ENCODE measurements at places on chromosomes 2 and 18.

DNA sequence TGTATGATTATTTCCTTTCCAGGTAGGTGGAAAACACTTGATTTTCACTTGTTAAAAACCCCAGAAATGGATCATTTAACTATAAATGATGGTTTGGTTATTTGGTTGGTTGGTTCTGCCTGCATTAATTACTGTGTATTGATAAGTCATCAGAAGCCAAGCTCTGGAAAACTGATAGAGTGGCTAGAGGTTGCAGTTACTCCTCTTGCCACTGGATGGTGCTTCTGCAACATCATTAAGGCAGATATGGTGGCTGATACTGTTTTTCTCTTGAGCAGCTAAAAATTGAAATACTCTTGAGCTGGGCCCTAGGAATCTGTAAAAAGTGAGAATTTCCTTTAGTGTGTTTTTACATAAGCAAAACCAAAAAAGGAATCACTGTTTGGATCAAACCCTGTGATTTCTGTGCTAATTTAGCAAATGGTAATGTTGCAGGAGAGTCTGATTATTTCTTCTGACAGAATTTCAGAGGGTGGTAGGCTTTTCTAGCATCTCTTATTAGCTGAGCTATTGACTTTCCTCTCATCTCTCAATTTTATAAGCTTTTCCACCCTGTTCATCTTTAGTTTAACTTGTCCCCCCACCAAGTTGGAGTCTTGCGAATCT is 54.3 kb downstream of the RAB10 start:
- peak; percentile 27 for DNase-seq

GRCh38 chr2:65458999-65459398 is 26.6 kb upstream of the SPRED2 start:
- no peak for DNase-seq

GRCh38 chr18:11304928-11305327 is 155.6 kb upstream of the PIEZO2 start:
- DNase-seq, result no peak

DNA sequence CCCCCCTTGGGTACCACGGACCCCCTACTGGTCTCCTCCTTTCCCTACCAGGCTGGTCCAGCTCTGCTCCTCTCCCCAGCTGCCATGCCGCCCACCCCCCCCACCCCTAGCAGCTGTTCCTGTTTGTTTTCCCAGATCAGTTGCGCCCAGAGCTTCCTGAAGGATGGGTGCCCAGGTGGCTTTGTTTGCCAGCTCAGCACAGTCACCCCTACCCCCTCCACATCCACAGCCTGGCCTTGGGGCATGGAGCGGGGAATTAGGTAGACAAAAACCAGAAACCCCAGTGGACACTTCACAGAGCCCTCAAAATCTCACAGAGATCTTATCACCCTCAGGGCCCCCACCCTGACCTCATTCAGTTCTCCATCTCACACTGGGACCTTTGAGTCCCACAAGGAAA is 3.7 kb upstream of the CRYBA2 start:
- no peak for DNase-seq

- DNase-seq, result no peak
These were observed 104.3 kb upstream of the CNGA3 start for GRCh38 chr2:98242003-98242402.

GRCh38 chr2:171551836-171552235 is 29.6 kb downstream of the CYBRD1 start:
- no peak for DNase-seq

DNA sequence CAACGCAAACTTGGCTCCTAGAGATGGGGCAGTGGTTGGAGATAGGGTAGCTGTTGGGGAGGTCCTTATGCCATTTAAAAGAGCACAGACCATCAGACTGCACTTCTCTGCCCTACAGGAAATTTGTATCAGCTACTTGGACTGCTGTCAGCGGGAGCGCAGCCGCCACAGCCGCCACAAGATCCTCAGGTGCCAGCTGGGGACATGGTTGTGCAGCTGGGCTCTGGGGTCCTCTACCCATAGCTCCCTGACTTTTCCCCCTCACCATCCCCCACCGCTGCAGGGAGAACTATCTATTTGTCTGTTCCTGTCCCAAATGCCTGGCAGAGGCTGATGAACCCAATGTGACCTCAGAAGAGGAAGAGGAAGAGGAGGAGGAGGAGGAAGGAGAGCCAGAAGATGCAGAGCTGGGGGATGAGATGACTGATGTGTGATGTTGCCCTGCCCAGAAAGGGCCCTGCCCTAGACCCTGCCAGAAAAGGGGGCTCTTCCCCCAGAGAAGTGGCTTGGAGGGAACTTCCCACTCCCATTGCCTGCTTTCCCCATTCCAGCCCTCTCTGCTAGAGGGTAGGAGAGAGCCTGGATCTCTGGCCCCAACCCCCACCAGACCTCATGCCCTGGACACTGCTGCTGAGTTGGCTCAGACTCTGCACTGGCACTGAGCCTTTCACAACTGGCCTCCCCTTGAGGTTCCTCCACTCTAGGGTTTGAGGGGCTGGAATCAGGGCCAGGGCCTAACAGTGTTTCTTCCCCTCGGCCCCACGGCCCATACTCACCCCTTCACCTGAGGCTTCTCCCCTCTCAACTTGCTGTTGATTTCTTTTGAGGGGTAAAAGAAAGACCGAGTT is 7.3 kb downstream of the PRADC1 start:
- DNase-seq, result no peak

DNA sequence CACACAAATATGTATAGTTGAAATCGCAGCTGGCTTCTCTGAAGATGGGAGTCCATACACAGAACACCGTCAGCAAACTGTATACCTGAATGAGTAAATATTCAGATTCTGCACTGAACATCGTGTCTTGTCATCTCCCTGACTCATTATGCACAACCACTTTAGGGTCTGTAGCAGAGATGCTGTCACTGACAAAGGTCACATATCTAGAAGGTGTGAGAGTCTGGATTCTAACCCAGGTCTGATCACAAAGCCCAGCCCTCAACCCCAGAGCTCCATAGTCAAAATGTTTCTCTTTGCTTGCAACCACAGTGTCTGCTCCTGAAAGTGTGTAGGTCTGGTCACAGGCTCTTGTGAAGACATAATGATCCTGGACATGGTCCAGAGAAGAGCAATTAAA is 78.3 kb upstream of the PAX8 start:
- no peak for DNase-seq

DNA sequence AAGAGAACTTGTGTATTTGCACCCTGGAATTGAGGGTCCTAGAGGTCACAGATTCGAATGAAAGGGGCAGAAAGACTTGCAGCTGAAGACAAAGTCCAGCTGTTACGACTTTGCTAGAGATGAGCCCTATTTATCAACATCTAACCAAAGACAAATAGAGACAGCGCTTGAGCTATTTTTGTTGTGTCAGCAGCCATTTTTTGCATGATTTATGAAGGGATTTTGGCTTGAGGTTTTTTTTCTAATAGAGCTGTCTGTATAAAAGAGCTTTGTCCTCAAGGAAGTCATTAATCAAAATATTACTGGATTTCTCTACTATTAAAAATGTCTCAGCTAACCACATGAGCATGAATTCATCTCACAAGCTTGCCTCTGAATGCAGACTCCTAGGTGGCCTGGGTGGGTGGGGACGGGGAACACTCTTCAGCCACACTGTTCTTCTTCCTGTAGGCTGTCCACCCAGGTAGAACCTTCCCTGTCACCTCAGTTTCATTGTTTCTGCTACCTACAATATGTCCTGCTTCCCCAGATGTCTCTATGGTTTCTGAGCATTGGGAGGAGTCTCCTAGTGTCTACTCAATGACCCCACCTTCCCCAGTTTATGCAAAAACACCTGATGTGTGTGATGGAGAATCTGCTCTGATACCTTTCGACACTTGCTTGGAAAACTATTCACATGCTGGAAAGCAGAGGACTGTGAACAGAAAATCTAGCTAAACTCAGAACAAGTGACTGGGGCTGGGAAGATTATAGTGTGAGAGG is 7.2 kb upstream of the CD226 start:
- no peak for DNase-seq

- no peak for DNase-seq
These were observed 29.7 kb downstream of the ST8SIA5 start for GRCh38 chr18:46727177-46727576.

GRCh38 chr2:191678437-191679100 is 633 bp downstream of the NABP1 start:
- peak; percentile 62 for DNase-seq

DNA sequence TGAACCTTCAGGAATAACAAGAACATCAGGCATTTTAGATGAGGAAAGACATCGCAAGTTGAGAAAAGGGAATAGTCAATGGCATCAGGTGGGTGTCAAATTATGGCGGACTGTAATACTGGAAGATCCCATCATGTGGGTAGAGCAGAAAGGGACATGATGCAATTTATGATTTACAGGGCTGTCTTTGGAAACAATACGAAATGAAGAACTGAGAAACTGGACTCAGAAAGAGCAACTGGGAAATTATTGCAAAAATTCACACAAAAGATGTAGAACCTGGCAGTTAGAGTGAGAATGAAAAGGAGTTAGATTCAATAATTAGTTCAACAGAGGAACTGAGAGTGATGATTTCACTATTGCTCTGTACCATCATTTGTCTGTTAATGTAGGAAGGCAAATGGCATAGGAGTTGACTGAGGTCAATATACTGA is 1635.0 kb upstream of the ACVR2A start:
- no peak for DNase-seq

- DNase-seq, result no peak
These were observed 80.8 kb downstream of the KCTD18 start for GRCh38 chr2:200428961-200429665.

GRCh38 chr2:63784461-63784860 is 57.2 kb upstream of the UGP2 start:
- no peak for DNase-seq

GRCh38 chr18:35835366-35835765 is 137.1 kb upstream of the RMP24 start:
- DNase-seq, result no peak

DNA sequence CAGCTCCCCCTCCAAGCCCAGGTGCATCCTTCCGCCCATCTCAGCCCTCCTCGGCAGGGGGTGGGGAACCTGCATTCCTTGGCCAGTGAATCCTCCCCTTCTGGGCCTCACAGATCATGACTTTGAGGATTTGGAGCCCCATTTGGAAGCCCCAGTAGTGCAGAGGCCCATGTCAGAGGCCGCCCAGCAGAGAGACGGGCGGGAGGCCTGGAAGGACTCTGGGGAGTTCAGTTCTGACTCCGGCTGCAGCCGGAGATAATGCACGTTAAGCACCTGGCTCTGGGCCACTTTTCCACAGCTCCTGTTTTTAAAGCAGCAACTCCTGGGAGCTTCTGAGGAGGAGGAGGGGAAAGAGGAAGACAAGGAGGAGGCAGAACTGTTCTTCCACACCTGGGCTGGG is 14.9 kb downstream of the ATOH8 start:
- DNase-seq, result no peak

GRCh38 chr2:117686699-117687098 is 127.8 kb upstream of the DDX18 start:
- no peak for DNase-seq

- peak; percentile 49 for DNase-seq
These were observed 92.6 kb upstream of the KCNE4 start for GRCh38 chr2:222959358-222959757.

- DNase-seq, result no peak
These were observed 26.1 kb downstream of the SLC14A1 start for GRCh38 chr18:45749918-45750689.

DNA sequence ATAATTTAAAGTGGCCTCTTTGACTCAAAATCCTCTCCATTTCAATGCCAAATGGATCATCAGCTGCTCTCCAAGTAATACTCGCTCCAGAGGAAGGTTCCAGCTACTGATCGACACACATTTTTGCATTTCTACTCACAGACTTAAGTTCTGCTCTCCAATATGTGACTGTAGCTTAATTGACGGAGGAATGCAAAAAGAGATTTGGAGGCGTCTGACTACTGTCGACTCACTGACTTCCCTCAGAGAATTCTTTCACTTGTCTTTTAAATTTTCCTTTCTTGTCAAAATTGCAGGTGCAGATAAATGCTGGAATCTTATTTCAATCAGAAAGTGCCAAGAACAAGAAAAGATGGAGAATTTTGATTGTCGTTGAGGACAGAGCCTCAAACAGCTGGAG is 84.1 kb upstream of the PAPOLG start:
- DNase-seq, result no peak

- DNase-seq, result no peak
These were observed 95.6 kb downstream of the HDAC4 start for GRCh38 chr2:239305222-239305575.

GRCh38 chr18:78777992-78778391 is 201.6 kb upstream of the SALL3 start:
- no peak for DNase-seq

GRCh38 chr2:39476524-39476923 is 39.4 kb upstream of the MAP4K3 start:
- no peak for DNase-seq

GRCh38 chr2:150695451-150696135 is 208.1 kb upstream of the RND3 start:
- DNase-seq, result no peak

GRCh38 chr18:7681298-7681697 is 114.2 kb downstream of the PTPRM start:
- DNase-seq, result no peak

DNA sequence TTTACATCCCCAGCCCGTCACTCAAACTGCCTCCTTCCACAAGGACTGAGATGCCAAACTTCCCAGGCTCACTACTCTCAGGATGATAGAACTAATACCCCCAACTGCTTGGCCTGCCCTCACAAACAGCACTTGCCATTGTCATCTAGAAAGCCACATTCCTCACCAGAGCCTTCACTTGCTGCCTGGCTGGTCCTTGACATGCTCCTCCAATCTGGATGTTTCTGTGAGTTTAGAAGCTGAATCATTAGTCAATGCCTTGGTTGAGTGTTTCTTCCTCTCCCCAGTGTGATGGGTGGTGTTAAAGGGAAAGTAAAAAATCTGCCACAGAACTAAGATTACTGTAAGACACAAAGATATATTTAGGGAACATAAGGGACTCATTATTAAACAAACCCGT is 52.5 kb downstream of the MARCHF4 start:
- DNase-seq, result no peak

DNA sequence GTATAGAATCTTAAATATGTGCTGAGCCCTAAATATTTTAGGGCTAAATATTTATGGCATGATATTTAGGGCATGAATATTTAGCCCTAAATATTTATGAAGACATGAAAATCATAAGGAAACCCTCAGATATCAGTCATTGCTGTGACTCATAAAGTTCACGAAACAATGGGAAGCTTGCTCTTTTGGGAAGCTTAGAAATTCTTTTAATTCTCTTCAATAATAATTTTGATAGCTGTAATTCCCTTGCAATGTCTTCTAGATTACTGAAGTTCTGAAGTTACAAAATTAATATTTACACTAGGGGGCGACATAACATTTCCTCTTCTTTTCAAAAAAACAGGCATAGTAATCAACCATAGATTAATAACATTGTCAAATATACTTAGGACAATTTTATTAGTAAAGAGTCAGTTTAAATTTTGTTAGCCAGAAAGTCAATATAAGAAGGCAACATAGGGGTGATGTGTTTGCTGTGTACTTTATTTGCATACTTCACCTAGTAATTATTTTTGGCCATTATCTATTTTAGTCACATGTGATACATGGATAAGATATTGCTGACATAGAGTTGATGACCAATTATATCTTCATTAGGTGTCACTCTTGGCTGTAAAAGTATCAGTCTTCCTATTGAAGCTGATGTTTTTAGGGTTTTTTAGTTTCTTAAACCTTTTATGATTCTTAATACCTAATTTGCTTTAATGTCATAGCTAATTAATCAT is 13.2 kb downstream of the ZNF804A start:
- DNase-seq, result no peak
